ENCODE measurements at places on chromosomes 16 and 17.

GRCh38 chr17:1762901-1763898 is 1.3 kb downstream of the SERPINF1 start:
- no peak for DNase-seq

- DNase-seq, result no peak
These were observed 239.9 kb upstream of the TNRC6C start for GRCh38 chr17:77718669-77718961.

DNA sequence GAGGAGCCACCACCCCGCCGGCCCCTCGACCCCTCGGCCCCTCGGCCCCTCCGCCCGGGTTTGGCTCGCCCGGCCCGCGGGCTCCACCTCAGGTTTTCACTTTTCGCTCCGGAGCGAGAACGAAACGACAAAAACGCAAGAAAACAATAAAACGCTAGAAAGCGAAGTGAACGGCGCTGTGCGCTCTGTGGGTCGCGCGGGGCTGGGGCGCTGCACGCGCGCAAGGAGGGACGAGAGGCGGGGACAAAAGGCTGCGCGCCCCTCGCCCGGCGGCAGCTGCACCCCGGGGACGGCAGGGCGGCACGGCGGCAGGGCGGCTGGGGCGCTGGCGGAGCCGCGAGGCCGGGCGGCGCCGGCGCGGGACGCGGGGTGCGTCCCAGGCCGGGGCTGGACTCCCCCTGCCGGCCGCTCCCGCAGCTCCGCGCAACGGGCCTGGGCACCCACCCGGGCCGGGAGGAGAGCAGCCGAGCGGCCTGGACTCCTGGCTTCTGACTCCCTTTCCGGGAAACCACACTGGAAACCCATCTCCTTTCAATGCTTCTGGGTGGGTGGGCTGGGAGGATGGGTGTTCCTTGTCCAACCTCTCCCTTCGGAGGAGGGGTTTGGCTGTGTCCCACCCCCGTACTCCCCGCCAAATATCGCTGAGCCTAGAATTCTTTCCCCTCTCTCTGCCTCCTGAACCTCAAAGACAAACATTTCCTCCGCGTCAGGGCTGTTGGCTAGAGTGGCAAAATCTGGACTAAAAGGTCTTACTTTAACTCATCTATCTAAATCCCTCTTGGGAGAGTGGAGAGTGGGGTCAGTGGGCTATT is 9.9 kb downstream of the TBX2 start:
- no peak for DNase-seq

DNA sequence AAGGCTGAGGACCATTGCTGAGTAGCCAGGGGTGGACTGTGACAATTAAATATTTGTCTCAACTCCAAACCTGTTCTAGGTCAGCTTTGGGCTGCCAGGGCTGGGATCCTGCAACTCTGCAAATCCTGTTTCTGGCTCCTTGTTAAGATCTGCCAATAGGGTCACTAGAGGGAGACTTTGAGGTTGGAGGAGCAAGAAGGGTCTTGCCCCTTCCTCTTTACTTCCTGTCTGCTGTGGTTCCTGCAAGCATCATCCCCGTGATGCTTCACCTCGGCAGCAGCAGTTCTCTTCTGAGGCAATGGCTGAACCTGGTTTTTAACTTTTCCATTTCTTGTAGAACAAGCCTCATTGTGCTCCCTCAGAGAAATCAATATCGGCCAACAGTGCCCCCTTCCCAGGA is 124.6 kb downstream of the IRX5 start:
- no peak for DNase-seq

GRCh38 chr17:48546924-48547807 is 2.3 kb upstream of the HOXB2 start:
- DNase-seq, result no peak

GRCh38 chr17:61351745-61352407 is 47.8 kb upstream of the TBX2 start:
- DNase-seq, result no peak

- DNase-seq, result no peak
These were observed 24.9 kb downstream of the BAHCC1 start for GRCh38 chr17:81419886-81420768.

All from cortex of kidney (tissue), 1 donor.